ENCODE measurements at places on chromosomes 2 and 18.

DNA sequence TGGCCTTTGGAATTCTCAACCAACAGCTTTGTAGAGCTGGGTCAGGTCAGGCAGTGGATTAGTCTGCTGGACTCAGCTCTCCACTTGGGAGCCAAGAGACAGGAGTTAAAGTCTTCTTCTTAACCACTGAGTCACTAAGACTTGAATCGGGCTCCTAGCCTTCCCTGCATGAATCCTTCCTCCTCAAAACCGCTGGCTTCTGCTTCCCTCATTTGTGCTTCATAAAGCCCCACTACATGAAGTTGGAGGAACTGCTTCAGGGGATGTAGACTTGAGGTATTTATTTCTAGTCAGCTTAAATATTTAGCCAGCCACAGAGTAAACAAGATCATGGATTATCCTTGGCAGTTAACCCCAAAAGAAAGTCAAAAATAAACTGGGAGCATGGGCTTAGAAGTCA lies 536.3 kb upstream of the TNP1 start:
- no peak for DNase-seq

DNA sequence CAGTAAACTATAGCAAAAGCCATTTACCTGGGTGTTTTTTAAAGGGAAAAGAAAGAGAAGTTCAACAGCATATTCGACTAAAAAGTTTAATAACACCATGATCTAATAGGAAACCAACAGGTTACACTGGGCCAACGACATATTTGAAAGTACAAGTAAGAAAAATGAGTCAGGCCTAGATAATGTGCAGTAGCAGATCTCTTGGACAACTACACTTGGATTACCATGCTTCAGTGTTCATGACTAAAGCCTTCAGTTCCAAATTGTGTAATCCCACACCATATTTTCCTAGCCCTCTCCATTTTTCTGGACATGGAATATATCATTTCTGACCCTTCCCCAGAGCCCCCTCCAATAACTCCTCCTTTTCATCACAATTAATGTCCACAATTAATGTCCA lies 39.1 kb upstream of the FIGN start:
- no peak for DNase-seq

DNA sequence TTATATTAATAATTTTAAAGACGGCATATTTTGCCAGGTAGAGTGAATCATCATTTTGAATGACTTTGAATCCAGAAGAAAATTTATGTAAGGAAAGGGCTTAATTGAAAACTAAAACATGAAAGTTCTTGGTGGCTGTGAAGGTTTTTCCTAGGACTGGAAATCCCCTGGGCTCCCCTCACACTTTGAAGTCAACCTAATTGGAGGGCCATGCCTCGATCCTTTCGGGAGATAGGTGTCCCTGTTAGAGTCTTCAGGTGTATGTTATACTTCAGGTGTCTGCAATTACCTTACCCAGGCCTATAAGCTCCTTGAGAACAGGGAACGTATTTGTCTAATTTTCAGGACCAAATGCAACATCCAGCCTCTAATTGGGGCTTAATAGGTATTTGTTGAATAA lies 73.0 kb downstream of the ARL4C start:
- no peak for DNase-seq

GRCh38 chr2:174117951-174118930 lies 130.1 kb downstream of the OLA1 start:
- no peak for DNase-seq

- DNase-seq = no peak
Measured at GRCh38 chr2:75954761-75955160, 244.0 kb upstream of the GCFC2 start.
